ENCODE measurements at places on chromosomes 7 and 10.

GRCh38 chr7:121026159-121026558 is 37.6 kb downstream of the CPED1 start:
- no peak for DNase-seq

DNA sequence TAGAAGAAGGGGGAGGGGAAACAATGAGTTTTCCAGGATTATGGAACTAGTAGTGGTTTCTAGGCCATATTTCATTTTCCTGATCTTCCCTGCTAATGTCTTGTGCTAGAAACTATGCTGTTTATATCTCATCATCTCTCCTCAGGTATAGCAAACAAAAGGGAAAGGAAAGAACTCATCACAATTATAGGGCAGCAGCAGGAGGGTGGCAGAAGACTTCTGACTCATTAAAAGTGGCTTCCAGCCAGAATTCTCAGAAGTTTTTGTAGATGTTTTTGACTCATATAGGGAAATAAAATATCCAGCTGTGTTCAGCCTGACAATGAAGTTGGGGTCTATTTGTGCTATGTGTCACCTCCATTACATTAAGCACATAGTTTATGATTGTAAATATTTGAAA is 6.5 kb downstream of the AHR start:
- no peak for DNase-seq

GRCh38 chr7:19944363-19945120 is 171.1 kb upstream of the TMEM196 start:
- DNase-seq: no peak

DNA sequence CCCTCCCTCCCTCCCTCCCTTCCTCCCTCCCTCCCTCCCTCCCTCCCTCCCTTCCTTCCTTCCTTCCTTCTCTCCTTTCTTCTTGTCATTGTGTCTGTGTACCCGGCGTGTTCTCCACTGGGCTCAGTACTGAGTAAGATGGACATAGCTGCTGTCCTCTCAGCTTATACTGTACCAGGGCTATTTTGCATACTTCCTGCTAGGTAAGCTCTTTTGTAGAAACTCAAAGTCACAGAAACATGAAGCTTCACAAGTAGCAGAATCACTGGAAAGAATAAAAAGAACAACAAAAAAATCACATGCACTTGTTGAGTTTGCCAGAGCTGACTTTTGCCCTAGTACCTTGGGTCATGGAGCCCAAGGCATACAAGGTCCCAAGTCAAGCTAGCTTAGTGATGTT is 125.7 kb downstream of the PLPP4 start:
- no peak for DNase-seq

GRCh38 chr7:2278026-2278425 is 36.0 kb downstream of the NUDT1 start:
- DNase-seq: no peak

GRCh38 chr10:84173501-84173929 is at the start of gene GPR15LG:
GPR15LG (plus strand) TSS chr10:84173801; CDS start chr10:84173852, 51 bp downstream.
- DNase-seq: no peak

- no peak for DNase-seq
These were observed 61.1 kb downstream of the SGCE start for GRCh38 chr7:94594882-94595281.

GRCh38 chr7:150901160-150902035 is 49.1 kb downstream of the AOC1 start:
- DNase-seq: no peak

GRCh38 chr7:130913639-130914553 is 179.9 kb upstream of the KLF14 start:
- no peak for DNase-seq

- DNase-seq: no peak
These were observed 51.3 kb downstream of the USP6NL start for GRCh38 chr10:11560076-11560709.

GRCh38 chr10:114605155-114605797 is 52.8 kb downstream of the ABLIM1 start:
- no peak for DNase-seq

- DNase-seq: no peak
These were observed 162.6 kb upstream of the AKR1E2 start for GRCh38 chr10:4663162-4663992.

- no peak for DNase-seq
These were observed 657.2 kb upstream of the GALNT17 start for GRCh38 chr7:70474639-70475234.

DNA sequence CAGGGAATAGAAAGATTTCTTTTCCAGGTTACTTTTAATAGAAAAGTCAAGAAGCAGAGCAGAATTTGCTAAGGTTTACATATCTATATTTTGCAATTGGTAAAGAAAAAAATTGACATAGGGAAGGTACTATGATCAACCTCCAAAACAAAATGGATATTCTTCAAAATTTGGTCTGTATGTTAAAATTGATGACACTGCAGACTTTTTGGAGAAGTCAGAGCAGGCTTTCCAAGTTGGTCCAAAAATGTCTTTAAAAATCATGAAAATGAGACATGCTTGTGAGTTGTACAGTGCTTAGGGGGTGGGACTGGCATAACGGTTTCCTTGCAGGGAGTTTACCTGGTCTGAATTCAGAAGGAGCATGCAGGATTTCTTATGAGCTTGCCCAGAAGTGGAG is 77.0 kb downstream of the TFPI2 start:
- DNase-seq: no peak

DNA sequence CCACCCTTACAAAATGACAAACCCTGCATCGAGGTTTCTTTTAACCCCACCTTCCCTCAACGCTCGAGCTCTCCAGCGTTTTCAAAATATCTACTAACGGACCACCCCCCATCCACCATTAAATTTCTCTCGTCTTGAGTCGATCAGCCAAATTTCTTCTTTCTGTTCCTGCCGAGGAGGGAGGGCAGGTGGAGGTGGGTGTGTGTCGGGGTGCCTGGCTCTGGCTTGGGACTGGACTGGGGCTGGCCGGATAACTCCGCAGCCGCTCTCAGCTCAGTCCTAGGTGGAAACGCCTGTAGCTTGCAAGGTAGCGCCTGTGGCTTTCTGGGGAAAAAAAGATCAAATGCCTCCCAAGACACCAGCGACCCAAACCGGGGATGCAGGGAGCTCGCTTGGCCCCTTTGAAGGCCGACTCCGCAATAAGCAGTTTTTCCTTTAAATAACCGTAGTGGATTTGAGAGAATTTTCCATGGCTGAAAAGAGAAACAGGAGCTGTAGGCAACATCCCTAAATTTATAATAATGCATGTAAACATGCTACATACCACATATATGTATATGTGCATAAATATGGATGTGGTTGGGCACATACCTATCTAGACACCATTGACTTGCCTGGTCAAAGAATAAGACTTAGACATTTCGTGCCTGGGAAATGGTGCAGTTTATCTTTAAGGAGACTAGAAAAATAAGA is 1.9 kb upstream of the TMEM178B start:
- DNase-seq: no peak

GRCh38 chr10:84217746-84218145 is 7.6 kb downstream of the LRIT2 start:
- no peak for DNase-seq

DNA sequence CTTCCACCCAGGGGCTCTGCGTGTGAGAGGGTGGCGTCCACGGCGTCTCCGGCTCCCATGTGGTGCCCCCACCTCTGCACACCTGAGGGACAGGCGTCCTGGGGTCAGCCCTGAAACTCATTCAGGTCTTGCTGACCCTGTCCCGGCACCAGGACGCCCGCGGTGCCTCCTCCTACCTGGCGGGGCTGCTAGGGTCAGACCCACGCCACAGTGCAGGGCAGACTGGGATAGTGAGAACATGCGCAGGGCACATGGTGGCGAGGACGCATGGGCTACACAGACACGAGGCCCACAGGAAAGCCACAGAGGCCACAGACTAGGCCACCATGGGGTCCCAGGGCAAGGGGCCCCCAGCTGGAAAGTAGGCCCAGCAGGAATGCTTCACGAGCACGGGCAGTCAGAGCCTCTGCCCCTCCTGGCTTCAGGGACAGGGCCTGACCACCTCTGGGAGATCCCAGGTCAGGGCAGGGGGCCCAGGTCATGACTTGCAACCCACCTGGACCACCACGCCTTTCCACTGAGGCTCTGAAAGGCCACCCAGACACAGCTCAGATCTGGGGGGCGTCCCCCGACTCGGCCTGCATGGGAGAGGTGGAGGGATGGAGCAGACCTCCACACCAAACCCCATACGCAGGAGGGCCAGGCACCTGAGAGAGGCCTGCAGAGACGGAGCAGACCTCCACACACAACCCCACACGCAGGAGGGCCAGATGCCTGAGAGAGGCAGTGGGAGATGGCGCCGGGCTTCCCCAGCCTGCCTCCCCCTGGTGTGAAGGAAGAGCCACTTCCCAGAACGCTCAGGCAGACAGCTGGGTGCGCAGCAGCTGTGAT is 188.6 kb downstream of the ELFN1 start:
- DNase-seq: no peak

DNA sequence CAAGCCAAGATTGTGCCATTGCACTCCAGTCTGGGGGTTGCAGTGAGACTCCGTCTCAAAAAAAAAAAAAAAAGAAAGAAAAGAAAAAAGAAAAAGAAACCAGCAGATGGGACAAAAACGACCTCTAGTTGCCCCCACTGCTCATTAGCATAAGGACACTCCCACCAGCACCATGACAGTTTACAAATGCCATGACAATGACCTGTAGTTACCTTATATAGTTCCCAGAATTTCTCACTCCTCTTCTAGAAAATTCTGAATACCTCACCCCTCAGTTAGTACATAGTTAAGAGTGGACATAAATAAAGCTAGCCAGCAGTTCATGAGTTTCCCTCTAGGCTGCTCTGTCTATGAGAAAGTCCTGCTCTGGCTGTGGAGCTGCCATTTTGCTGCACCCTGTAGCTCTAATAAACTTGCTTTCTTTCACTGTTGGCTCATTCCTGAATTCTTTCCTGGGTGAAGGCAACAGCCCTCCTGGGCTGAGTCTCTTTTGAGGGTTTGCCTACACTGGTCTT is 276.8 kb upstream of the AKR1E2 start:
- DNase-seq: no peak

- DNase-seq: no peak
These were observed 150.8 kb downstream of the SGMS1 start for GRCh38 chr10:50472914-50473313.

DNA sequence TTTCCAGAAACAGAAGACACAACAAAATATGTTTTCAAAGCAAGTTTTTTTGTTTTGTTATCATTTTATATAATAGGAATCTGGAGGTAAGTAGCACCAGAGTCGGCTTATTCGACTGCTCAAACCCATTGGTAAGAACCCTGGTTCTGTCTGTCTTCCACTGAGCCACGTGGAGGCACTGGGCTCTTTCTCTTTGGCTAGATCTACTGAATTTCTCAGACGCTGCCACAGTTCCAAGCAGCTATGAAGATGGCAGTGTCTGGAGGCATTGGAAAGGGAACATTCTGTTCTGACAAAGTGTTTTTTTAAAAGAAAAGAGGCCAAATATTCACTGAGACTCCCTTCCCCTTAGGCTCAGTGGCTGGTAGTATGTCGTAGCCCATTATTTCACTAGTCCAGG is 338.8 kb downstream of the NRG3 start:
- no peak for DNase-seq

GRCh38 chr7:123209786-123210185 is 10.0 kb upstream of the SLC13A1 start:
- no peak for DNase-seq

GRCh38 chr10:27446091-27446918 is 57.8 kb upstream of the RAB18 start:
- no peak for DNase-seq

DNA sequence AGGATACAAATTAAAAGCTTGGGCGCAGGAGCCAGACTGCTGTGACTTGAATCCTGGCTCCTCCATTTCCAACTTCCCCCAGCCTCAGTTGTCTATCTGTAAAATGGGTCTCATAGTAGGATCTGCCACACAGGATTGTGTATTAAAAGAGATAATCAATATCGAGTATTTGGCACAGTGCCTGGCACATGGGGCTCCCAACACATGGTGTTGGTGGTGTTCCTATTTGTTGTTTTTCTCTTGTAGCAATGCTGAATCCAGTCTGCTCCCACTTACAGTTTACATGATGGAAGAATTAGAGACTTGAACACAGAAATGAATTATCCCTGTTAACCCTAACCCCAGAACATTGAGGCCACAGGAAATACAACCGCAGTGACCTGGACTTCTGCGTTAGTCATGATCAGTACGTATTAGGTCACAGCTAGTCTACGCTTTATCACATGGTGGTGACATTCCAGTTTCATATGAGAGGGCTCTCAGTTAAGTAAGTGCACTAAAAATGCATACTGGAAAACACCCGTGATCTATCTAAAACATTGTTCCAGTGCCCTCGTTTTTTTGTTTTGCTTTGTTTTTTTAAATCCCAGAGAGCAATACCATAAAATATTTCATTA is 169.5 kb upstream of the KLF14 start:
- no peak for DNase-seq

DNA sequence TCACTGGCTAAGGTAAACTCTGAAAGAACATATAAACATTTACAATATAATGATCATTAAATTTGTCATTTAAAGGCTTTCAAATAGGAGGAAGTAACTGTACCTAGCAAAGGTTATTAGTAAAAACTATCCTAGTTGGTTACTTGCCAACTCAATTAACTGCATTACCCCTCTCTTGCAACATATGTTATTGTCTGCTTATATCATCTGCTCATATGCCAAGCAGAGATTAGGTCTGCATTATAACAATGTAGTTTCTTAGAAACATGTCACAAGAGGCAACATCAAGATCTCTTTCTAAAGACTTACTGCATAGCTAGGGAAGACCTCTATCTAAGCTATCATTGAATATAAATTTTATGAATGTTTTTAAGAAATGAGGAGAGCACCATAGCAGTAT is 132.5 kb downstream of the RELN start:
- DNase-seq: no peak

DNA sequence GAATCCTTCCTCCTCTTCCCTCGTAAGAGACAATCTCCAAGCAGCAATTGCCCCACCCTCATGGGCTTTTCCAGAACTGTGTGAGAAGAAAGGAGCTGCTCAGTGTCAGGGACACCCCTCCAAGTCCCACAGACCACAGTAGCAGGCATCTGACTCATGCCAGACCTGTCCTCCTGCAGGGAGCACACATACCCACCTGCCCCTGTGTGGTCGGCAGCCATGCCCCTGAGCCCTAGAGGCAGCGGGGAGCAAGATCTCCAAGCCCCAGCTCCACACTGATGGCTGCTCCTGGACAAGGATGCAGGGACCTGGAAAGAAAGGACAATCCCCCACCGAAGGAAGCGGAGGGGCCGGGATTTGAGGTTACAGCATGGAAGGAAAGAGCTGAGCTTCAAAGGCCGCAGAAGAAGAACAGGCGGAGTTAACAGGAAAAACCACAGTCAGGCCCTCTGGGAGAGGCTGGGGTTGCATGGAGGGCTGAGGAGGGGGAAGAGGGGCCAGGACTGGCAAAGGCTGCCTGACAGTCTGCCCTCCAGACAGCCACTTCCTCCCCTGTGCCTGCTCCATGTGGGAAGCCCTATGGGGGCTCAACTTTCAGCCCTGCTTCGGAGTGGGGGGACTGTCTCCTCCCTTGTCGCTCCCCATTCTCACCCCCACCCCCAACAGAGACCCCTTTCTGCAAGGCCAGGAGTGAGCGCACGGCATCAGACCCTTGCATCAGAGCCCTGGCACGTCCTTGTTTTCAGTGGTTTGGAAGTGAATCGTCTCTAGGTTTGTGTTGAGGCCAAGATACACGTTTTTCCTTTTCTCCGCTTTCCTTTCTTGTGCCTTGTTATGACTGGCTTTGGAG is 46.8 kb downstream of the ASB13 start:
- no peak for DNase-seq
